Umbilical cord (tissue), 2 donors: ENCODE measurements at places on chromosomes 2 and 18. TPM values are rescaled to one million over a fixed set of nuclear protein-coding genes. Genes with fewer than 3 reads are reported as not detected.

GRHL1 gene
- 13.2 TPM for total RNA-seq

ACP1 gene
- total RNA-seq = 99.7 TPM

- no peak for DNase-seq
These were observed 971 bp downstream of the ZNF385B start for GRCh38 chr2:179860255-179861026.

- no peak for DNase-seq
These were observed 39.4 kb downstream of the SERPINB8 start for GRCh38 chr18:64009305-64009704.

OTOS gene
- not detected for total RNA-seq

GRCh38 chr18:45734505-45734904 is 10.5 kb downstream of the SLC14A1 start:
- DNase-seq = no peak
